B cell (primary cell): ENCODE measurements at places on chromosomes 1 and 21.

DNA sequence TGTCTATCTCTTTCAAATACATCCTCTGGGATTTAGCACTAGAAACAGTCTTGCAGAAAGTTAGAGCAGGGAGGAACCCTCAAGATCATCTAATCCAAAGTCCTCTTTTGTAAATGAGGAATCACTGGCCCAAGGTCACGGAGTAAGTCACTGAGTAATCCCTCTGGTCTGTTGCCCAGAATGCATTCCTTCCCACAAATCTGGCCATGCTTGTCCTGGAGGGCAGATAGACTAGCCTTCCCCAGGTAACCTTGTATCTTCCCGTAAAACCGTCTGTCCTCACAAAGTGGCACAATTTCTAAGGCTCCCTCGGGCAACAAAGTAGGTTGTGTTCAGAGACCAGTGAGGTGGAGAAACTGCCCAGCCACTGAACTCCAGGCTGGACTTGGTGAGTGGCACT lies 46.2 kb downstream of the DDR2 start:
- no peak for DNase-seq

DNA sequence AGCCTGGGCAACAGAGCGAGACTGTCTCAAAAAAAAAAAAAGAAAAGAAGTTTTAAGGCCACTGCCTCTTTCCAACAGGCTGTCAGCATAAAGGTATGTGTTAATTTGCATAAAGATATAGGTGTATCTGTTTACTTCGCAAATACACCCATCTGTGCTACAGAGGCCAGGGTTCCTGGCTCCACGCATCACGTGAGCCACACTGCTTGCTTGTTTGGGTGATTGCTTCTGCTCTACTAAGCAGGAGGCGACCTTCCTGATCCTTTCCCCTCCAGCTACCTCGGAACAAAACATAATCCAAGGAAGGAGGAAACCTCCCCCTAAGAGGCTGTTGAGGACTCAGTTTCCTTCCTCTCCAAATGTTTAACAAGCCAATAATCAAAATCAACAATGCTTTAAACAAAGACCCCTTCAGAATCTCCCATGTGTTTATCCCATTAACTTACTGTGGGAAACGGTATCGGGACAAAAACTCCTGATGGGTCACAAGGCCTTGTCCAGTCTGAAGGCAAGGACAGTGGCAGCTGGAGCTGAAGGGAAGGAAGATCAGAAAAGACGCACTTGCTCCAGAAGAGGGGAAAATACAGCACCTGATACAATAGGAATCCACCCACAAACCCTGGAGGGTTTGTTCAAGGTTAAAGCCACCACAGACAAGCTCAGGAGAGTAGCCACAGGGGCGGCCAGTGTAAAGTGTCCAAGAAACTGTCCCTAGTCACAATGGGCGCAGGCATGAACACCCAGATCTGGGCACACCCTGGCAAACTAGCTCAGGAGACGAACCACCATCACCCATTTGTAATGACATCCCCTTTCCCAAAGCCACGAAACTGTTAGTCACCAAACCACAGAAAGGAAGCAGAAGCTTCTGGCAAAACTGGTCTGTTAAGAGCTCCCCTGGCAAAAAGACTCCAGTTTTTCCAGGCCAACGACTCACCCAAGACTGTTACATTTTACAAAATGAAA lies 17.2 kb downstream of the CTNNBIP1 start:
- no peak for DNase-seq

DNA sequence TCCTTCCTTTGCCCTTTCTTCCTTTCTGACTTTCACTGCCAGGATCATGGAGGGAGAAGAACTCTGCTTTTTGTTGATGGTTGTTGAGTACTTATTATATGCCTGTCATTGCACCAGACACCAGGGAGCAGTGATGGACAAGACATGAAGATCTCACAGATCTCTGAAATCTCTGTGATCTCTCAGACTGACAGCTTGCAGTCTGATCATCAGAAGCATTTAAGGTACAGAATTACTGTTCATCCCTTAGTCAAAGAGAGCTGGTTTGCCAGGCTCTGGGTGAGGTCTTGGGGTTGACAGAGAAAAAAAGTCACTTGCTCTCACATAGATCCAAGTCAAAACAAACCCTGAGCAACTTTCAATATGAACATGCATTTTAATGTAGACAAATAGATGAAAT lies 299.5 kb upstream of the FMN2 start:
- no peak for DNase-seq

DNA sequence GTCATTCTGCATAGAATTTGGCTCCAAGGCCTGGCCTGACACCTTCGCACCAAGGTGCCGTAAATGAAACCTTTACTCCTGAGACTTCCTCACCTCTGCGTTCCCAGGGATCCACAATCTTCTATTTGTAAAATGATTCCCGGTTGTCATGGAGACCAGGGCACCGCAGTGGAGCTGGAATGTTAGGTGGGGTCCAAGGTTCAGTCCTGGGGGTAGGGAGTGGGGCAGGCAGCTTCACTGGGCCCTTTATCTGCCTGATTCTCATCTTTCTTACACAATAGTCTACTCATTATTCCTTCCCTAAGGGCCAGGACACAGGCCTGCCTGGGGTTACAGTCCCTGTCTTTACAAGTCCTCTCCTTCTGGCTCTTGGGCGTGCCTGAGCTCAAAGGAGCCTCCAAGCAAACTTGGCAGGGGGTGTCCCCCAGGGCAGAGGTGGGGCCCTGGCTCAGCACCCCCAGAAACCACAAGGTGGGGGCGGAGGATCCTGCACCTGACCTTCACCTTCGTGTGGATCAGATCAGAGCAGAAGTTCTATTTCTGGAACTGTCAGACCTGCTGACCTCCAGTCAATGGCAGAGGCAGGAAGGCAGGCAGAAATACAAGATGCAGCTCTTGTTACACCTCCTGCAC lies 51.1 kb downstream of the RIPK4 start:
- no peak for DNase-seq

- no peak for DNase-seq
Measured at GRCh38 chr1:43363283-43363934, 4.4 kb downstream of the ELOVL1 start.

DNA sequence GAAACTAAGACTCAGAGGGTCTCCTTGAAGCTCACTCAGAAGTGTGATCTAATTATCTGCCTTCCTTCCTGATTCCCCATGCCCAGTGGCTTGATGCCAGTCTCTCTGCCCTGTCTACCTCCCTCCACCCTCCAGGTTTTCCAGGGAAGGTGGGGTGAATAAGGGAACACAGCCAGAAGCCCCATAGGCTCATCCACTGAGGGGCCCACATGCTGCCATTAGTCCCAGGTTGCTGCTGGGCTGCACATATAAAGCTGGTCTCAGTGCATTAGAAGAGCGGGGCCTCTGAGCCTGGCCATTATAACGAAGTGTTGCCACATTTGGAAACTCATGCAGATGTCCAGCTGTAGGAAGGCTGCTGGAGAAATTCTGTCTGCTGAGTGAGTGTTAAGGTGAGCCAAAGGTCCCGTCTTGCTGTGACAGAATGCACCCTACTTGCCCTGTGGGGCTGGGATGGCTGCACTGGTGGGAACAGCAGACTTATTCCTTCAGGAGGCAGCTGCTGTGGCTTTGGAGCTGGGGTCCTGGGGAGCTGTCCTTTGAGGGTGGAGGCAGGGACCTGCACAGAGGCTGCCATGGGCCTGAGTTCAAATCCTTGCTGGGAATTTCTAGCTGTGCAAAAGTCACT lies 2.9 kb downstream of the ADORA1 start:
- no peak for DNase-seq
